ENCODE measurements at places on chromosomes 12 and 14.
A peak's percentile ranks its signal among the peaks of the same experiment; 100 is the strongest.

- DNase-seq, result no peak
These were observed 21.8 kb downstream of the PDE6H start for GRCh38 chr12:14994610-14995009.

DNA sequence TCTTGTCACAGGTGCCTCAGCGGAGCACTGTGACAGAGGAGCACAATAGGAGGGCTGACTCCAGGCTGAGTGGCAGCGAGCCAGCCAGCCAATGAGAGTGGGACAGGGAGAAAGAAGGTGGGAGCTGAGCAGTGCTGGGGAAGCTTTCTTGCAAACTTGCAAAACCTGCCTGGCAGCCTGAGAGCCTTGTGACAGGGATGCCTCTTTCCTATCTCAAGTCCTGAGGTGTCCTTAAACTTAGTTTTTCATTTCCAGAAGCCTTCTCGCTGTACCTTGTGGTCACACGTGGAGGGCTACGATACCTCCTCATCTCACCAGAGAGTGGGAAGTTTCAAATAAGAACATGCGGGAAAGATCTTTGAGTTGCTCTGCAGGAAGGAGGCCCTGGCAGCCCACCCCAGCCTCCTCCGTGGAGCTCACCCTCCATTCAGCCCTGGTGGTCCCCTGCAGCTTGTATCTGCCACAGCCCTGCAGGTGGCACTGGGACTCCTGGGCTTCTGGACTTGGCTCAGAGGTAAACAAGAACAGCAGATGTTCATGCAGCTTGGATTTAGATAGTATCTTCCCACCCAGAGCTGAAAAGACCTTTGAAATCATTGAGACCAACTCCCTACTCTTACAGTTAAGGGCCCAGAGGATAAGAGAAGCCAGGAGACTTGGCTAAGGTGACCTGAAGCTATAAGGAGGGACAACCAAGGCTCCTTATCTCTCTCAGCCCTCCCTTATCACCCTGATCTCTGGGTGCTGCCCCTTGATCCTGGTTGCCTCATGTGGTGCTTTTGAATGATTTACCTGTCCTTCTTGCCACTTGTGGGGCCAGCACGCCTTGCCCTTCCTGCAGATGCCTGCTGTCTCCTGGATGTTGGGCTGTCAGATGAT is 153.5 kb upstream of the MAX start:
- DNase-seq, result no peak

DNA sequence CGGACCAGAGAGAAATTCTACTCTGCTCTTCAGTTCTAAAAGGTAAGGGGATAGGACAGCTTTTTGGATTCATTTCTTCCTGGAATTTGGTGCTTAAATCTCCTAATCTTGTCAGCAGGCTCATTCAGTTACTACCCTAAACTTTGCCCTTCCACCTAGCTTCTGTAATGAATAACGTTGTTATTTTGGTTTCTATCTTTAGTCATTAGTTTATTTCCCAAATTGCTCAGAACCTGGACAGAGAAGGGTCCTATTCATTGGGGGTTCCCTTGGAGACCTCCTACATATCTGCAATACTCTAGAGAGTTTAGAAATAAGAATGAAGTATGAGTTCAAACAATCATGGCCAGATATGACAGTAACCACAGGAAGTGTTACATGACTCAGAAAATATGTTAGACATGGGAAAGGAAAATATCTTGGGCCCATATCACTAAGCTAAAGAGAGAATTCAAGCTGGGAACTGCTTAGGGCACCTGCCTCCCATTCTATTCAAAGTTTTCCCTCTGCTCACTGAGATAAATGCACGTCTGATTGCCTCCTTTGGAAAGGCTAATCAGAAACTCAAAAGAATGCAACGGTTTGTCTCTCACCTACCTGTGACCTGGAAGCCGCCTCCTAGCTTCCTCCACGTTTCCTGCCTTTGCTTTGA is 87.9 kb downstream of the GAS2L3 start:
- DNase-seq, result no peak

- no peak for DNase-seq
These were observed 14.7 kb downstream of the RASAL1 start for GRCh38 chr12:113120670-113121370.

DNA sequence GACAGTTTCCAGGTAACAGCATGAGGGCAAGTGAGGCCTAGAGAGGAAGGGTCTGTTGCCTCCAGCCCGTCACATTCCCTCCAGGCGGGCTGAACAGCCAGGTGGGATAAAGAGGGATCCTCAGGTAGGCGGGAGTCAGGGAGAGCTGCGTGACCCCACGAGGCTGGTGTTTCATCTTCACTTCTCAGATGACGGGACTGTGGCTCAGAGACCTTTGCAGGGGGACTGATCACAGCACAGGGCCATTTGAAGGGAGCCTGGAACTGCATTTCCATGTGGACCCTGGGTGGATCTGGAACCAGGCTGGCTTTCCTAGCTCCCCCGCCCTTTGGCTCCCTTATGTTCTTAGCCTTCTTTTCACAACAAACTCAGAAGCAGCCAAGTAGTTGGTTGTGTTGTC is 37.4 kb downstream of the SH2B3 start:
- peak; percentile 9 for DNase-seq

DNA sequence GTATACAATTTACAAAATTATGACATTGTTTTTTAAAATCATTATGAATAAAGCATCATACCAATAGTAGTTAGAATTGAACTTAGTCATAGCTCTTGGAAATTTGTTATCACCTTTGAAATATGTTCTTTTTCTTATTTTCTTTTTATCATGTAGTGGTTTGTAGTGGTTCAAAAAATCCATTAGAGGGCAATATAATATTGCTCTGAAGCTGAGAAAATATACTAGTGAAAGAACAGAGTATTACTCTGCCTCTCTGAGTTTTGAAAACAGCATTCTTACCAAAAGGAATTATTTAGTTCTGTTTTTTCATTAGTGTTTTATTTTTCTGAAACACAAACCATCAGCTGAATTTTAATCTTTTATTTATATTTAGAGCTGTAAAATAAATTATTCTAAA is 76.2 kb downstream of the PDZRN4 start:
- DNase-seq, result no peak

DNA sequence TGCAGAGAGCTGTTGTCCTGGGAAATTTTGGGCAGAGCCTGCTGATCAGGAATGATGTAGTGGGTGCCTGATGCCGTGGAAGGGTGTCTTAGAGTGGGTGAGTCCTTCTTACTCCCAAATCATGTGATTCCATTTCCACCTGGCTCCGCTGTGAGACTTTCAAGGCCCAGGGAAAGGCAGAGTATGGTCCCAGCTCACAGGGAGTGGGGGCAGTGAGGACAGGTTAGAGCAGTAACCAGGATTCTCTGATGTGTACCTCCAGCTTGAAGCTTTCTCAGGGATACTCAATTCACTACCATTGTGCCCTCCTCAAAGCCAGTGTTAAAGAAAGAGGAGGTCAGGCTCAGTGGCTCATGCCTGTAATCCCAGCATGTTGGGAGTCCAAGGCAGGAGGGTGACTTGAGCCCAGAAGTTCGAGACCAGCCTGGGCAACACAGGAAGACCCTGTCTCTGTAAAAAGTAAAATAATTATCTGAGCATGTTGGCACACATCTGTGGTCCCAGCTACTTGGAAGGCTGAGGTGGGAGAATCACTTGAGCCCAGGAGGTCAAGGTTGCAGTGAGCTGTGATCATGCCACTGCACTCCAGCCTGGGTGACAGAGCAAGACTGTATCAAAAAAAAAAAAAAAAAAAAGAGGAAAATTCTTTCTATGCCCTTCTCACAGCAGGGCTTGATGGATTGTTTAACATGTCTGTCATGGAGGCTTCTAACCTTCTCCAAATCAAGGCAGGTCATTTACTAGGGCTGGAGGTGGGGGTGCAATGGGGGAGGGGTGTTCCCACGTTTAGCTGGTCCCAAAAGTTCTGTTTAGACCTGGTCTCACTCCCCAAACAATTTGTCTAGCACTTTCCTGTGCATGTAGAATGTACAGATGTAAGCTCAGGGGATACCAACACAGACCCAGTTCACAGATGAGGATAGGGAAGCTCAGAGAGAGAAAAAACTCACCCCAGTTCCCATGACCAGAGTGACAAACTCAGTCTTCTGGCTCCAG is 12.5 kb upstream of the IQSEC3 start:
- no peak for DNase-seq

DNA sequence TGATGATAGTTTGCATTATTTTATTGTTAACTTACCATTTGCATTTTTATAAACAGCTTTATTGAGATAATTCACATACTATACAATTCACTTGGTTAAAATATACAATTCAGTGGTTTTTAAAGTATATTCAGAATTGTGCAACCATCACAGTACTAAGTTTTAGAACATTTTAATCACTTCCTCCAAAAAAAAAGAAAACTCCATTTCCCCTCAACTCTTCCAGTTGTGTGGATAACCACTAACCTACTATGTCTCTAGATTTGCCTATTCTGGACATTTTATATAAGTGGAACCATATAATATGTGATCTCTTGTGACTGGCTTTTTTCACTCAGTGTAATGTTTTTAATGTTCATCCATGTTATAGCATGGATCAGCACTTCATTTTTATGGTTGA is 41.3 kb downstream of the WNK1 start:
- no peak for DNase-seq

GRCh38 chr12:3034067-3034750 is 43.0 kb upstream of the TSPAN9 start:
- DNase-seq, result peak; percentile 75

GRCh38 chr12:76402259-76402658 is 54.0 kb upstream of the BBS10 start:
- no peak for DNase-seq

- no peak for DNase-seq
These were observed 70.6 kb downstream of the SLC41A2 start for GRCh38 chr12:104887452-104887851.

GRCh38 chr12:119940897-119941296 is 48.1 kb upstream of the BICDL1 start:
- no peak for DNase-seq

- DNase-seq, result no peak
These were observed 59.5 kb downstream of the NUAK1 start for GRCh38 chr12:106079148-106079738.

GRCh38 chr14:70887207-70887681 is 20.0 kb upstream of the PCNX1 start:
- DNase-seq, result no peak

DNA sequence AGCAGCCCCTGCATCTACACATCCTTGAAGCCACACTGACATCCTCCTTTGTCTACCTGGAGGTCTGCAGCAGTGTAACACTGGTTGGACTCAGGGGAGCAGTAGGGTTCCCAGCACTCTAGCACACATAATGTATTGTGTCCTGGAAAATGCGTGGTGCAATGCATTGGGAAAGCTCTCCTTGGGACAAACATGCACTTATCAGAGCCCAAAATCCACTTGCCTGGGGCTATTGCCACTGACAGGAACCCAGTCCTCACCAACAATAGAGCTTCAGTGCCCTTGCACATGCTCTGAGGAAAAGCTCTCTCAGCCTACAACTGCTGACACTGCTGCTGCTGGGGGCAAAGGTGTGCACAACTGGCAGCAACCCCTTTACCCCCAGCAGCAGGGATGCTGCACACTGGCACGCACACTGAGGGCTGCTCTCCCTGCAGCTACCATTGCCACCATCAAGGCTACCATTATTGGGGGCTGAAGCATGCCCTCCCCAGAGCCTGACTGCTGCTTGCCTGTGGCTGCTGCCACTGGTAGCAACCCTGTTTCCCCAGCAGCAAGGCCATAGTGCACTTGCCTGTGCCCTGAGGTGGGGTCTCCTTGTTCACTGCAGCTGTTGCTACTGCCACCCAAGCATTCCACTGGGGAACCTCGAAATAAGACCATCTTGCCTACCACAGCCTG is 221.9 kb downstream of the SLC38A4 start:
- DNase-seq, result no peak

GRCh38 chr14:33936391-33936790 is 14.5 kb downstream of the EGLN3 start:
- DNase-seq, result no peak

DNA sequence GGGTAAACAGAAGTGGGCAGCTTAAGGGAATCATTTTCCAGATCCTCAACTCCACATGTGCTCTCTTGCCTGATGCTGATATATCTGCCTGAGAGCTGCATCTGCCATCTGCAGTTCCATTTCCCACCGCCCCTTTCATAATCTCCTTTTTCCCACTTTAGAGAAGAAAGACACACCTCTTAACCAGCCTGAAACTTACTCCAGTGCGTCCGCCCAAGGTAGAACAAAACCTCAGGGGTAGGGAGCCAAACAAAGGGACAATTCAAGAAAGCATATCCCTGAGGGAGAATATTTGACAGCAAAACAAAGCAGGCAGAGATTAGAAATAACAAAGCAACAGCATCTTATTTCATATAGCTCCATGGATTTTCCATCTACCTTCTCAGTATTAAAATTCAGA is 4.3 kb downstream of the MDM1 start:
- DNase-seq, result no peak

DNA sequence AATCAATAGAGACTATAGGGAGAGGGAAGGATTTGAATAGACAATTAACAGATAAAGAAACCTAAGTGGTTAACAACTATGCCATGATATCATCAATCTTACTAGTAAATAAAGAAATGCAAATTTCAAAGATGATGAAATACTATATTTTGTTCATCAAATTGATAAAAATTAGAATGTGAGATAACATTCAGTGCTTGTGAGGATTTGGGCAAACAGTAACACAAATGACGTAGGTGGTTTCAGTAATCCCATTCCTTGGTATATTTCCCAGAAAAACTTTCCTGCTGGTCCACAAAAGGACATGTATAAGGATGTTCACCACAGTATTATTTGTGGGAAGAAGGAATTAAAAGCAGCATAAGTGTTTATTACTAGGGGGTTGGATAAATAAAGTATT is 136.0 kb downstream of the ERC1 start:
- no peak for DNase-seq

All from right hindlimb (tissue), 1 donor.